ENCODE measurements at places on chromosomes 3 and 15.

DNA sequence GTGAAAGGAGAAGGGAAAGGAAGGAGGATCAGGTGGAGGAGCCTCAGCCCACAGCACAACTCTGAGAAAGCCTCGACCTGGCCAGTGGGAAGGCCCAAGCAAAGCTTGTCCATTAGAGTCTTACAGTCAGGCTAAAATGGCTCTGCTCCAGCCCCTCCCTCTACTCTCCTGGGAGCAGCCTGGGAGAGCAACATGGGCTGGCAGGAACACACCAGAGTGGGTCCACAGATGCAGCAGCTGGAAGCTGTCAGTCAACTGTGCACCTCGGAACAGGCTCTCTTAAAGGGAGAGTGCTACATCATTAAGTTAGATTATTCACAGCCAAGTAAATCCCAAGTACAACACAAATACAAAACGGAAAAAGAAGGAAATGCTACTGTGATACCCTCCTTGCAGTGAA is 98.0 kb upstream of the LIMD1 start:
- no peak for DNase-seq

DNA sequence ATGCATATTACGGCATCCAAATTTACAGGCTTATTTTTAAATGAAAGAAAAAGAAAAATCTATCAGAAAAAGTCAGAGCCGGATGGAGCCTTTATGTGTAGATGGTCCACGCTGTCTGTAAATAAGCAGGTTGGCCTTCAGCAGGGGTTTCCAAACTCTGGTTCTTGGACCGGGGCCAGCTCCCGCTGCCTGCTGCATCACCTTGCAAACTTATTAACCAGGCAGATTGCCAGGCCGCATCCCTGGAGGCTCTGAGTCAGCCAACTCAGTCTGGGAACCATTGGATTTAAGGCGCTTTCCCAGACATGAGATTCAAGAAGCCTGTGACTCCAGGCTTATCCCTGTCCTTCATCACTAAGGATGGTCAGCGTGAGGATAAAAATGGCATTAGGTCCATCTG is 212.4 kb downstream of the OPA1 start:
- peak; percentile 82 for DNase-seq

DNA sequence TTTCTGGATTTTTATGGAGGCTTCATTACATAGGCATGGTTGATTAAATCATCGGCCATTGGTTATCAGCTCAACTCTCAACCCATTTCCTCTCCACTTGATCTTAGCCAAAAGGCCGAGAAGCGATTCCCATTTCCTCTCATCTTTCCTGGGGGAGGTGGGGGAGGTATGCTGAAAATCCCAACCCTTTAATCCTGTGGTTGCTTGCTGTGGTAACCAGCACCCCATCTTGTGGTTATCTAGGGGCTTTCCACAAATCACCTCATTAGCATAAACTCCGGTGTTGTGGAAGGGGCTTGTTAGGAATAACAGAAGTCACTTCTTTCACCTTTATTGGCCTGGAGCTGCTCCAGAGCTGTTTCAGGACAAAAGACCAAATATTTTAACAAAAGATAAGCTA is 20.9 kb downstream of the PDE8A start:
- no peak for DNase-seq

GRCh38 chr3:187936676-187937075 is 191.4 kb upstream of the BCL6 start:
- DNase-seq, result no peak

All from mucosa of gallbladder (tissue), 1 donor.